ENCODE measurements at places on chromosomes 2 and 18. TPM values are rescaled to one million over a fixed set of nuclear protein-coding genes. Genes with fewer than 3 reads are reported as not detected.

NT5DC4 gene
- total RNA-seq = not detected

DLX1 gene
- total RNA-seq = 0.18 TPM

- DNase-seq = no peak
These were observed 45.5 kb downstream of the OSR1 start for GRCh38 chr2:19312949-19313348.

DNA sequence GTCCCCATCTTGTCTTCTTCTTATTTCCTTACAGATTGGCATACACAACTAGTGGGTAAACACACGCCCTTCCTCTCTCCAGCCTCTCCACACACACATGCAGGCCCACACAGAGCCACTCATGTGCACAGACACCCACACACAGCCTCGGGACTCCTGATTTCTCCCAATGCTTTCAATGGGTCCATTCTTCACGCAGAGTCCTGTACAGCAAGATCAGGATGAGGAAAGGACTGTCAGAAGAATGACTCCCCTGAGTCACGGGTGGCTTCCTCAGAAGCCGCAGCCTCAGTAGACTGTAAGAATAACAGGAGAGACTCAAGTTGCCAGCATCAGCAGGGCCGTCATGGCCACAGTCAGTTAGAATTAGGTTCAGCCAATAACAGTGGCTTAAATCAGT, 109.1 kb upstream of the GLI2 start:
- no peak for DNase-seq

GRCh38 chr2:101063352-101064124, 61.4 kb downstream of the RPL31 start:
- no peak for DNase-seq

- DNase-seq = no peak
These were observed 1.7 kb downstream of the MIB1 start for GRCh38 chr18:21742315-21742687.

GRCh38 chr2:26942543-26943295, 27.7 kb upstream of the MAPRE3 start:
- DNase-seq = peak; percentile 74

GRCh38 chr2:37590119-37590571, 81.3 kb downstream of the CDC42EP3 start:
- DNase-seq = no peak

GRCh38 chr2:147862859-147863516, 18.2 kb downstream of the ACVR2A start:
- no peak for DNase-seq

GRCh38 chr2:62302631-62303435, 106.9 kb downstream of the B3GNT2 start:
- no peak for DNase-seq

DNA sequence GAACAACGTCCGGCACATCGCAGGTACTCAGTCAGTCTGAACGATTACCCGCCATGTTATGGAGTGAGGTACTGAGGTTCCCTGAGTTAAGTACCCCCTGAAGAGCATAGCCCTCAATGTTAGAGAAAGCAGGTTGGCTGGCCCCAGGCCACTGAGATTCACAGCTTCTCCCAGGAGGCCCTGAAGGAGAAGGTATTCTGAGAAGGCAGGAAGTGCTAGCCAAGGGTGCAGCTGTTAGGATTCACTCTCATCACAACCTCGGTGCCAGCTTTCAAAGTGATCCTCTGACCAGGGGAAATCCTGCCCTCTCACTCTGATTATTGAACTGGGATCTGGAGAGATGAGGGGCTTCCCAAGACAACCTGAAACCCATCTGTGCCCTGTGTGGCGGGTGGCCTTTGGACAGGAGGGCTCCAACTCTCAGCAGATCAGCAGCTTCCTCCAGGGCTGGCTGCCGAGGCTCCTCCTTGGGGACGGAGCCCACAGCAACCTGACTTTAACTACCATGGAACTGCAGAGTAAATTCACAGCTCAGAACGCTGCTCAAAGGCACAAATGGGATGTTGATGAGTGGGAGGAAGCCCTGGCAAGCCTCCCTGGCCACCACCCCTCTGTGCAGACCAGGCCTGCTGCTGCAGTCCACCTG, 7.8 kb downstream of the EHD3 start:
- no peak for DNase-seq

- DNase-seq = no peak
These were observed 368.1 kb downstream of the ZEB2 start for GRCh38 chr2:144151851-144152250.

DNA sequence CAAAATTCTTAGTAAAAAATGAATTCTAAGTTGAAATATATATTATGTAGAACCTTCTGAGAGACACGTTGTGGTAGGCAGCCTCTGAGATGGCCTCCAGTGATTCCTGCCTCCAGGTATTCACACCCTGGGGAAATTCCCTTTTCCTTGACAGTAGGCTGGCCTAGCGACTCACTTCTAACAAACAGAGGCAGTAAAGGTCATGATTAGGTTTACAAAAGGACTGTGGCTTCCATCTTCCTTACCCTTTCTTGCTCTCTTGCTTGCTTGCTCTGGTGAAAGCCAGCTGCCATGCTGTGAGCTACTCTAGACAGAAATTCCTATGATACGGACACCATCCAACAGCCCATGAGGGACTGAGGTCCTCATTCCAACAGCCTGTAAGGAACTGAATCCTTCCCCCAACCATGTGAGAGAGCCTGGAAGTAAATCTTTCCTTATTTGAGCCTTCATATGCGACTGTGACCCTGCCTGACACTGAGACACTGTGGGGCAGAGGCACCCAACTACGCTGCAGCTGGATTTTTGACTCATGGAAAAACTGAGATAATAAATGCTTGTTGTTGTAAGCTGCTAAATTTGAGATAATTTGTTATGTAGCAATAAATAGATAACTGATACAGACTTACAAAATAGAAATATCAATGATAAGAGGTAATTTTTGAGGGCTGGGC, 32.7 kb upstream of the SERTAD2 start:
- no peak for DNase-seq

- no peak for DNase-seq
These were observed 35.0 kb upstream of the CCDC85A start for GRCh38 chr2:56148825-56149224.

- no peak for DNase-seq
These were observed 148.4 kb upstream of the CAPN13 start for GRCh38 chr2:30955516-30956132.

- DNase-seq = no peak
These were observed 231.1 kb downstream of the LRP1B start for GRCh38 chr2:141899740-141900139.
